Bone marrow (tissue), 2 donors: ENCODE measurements at places on chromosomes 16 and 17.
A peak's percentile ranks its signal among the peaks of the same experiment; 100 is the strongest.

DNA sequence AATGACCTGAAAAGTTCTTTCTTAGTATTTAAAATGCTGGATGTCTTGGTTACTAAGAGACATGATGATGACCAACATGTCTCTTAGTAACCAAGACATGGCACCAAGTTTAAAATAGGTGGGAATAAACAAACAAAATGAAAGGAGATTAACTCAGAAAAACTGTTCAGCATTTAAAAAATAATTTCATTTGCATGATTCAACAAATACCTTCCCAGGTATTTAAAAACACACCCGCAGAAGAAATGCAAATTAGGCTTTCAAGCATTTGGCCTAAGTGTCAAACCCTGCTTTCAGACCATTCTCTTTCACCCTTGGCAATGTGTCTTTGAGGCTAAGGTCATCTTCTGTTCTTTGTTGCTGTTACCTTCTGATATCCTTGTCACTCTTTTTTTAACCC, 91.4 kb upstream of the CORO6 start:
- no peak for DNase-seq

DNA sequence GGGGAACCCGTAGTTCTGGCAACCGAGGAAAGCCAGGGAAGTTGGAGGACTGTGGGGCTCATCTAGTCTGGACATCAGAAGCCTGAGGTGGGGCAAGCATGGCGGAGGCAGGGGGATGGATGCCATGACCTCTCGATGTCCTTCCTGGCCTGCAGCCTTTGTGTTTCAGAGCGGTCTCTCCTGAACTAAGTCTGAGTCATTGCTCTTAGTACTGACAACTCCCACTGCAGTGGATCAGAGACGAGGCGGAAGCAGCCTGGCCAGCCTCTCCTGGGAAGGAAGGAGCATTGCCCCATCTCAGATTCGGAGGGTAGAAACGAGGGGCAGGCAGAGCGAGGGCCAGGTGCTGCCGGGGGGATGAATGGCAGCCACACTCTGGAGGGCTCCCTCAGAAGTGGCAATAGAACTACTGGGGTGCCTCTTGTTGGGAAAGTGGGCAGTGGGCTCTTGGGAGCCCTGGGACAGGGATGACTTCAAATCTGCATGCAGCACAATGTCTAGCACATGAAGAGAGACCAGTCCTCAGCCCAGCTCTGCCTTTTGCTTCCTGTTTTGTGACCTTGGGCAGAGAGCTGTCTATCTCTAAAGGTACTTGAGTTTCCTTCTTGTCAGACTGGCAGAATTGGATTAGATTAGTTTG, 3.6 kb upstream of the STAC2 start:
- DNase-seq: no peak

- no peak for DNase-seq
These were observed 63.3 kb downstream of the TMEM235 start for GRCh38 chr17:78294776-78295175.

- DNase-seq: no peak
These were observed 2.3 kb downstream of the RPRML start for GRCh38 chr17:46976626-46977270.

DNA sequence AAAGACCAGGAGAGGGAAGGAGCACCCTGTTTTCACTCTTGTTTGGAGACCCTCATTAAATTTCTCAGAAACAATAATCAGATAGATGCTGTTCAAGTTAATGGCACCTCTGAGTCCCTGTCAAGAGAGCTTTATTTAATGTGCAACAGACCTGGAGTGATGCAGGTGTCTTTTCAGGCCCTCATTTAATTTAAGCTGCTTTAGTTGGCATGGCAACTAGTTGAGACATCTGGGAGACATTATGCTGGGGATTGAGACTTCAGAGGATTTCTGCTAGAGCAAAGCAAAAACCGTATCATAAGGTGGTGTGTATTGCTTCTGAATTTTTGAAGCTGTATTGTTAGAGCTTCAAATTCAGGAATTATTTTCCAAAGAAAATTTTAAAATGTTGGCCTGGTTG, 108.5 kb downstream of the NLK start:
- no peak for DNase-seq

GRCh38 chr16:32116080-32116479, 137.0 kb upstream of the TP53TG3D start:
- no peak for DNase-seq

- DNase-seq: no peak
These were observed 81.6 kb upstream of the CHMP6 start for GRCh38 chr17:80910043-80910442.

- no peak for DNase-seq
These were observed 989 bp upstream of the GALK1 start for GRCh38 chr17:75765981-75766380.

GRCh38 chr16:79484237-79484636, 116.3 kb downstream of the MAF start:
- DNase-seq: no peak

- DNase-seq: no peak
These were observed 343.7 kb downstream of the CPPED1 start for GRCh38 chr16:12460064-12460392.

DNA sequence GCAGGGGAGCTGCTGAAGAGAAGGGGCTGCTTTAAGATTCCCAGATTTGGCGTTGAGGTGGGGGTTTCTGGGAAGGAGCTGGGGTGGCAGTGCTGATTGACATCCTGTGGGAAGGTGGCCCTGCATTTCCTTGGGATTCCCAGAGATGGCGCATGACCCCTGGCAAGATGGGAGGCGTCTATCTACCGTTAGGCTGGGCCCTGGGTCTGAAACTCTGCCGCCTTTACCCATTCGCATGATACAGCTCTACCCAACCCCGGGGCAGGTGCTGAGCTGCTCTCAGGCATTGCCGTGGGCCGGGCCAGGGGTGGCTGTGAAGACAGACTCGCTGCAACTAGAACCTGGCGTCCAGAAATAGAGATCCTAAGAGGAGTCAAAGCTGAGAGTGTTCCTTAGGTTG, 9.9 kb upstream of the MVD start:
- DNase-seq: no peak

- DNase-seq: no peak
These were observed 33.3 kb upstream of the SMPD3 start for GRCh38 chr16:68481636-68482035.

GRCh38 chr17:64418506-64419339, 28.1 kb upstream of the PECAM1 start:
- DNase-seq: no peak

- DNase-seq: no peak
These were observed 409.4 kb downstream of the HAPSTR1 start for GRCh38 chr16:9500872-9501271.

DNA sequence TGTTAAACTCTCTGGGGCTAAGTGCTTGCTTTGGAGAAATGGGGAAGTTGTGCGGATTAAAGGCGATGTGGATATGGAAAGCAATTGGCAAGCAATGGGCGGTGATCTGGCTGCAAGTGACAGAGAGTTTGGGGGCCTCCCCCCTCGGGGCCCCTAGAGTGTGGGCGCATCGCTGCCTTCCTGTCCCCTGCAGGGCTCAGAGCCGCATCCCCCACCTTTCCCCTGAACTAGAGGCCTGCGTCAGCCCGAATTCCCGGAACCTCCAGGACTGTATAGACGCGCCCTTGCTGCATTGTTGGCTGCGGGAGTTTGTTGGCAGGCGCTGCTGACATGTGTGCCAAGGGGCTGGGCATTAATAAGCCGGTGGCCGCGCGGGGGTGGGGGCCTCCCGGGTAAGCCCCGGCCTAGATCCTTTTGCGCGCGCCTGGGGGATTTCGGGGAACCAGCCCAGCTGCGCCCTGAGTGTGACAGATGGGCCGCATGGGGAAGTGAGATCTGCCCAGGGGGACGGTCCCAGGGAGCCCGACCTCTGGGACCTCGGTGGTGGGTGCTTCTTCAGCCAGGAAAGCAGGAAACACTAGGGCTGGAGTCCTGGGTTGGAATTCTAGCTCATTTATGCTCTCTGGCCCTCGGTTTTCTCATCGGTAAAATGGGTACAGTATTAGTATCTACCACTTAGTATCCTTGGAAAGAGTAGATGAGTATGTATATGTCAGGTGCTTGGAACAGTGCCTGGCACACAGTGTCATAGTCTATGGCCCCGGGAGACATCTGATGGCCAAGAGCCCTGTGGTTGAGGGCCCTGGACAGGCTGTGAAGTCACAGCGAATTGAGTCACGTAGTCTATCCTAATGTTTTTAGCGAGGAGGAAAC, 1.0 kb downstream of the EEF2K start:
- DNase-seq: peak; percentile 79

DNA sequence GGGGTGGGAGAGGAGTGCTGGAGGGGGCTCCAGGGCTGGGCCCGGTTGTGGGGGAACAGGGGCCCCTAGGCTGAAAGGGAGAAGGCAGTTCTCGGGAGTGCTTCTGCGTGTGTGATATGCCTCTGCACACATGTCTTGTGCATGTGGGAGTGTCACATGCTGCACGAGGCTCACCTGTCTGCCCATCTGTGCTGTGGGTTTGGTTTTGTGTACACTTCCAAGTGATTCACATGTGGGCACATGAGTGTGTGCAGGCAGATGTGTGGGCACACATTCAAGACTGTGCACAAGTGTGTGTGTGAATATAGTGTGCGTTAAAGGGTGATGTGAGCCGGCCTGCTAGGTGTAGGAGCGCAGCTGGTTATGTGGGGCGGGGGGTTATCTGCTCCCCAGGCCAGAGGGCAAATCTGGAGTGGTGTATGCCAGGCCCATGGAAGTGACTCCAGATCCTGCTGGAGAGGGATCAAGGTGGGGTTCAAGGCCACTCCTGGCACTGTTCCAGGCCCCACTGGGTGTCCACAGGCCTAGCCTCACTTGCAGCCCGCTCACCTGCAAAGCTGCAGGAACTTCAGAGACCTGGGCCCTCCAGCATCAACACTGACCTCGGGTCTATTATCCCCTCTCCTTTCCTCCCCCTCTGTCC, 3.8 kb upstream of the BAHCC1 start:
- no peak for DNase-seq

- DNase-seq: no peak
These were observed 3.2 kb upstream of the IGF2BP1 start for GRCh38 chr17:48993951-48994350.

GRCh38 chr17:78981010-78981888, 1.5 kb upstream of the LGALS3BP start:
- DNase-seq: no peak

DNA sequence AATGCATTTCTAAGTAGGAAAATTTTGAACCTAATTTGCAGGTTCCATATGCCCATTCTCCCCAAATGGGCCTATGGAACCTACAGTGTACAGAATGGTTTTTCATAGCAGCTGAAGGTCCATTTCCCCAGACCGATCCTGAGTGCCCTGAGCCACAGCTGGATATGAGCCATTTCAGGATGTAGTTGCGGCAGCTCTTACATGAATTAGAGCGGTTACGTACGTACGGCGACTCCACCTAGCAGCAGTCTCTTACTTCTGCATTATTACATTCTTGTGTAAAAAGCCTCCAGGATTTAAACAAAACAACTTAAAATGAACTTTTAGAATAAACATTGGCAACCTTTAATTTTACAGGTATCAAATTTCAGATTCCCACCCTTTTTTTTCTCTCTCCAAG, 225.3 kb downstream of the SNX29 start:
- no peak for DNase-seq

GRCh38 chr17:77668518-77668917, 290.0 kb upstream of the TNRC6C start:
- DNase-seq: no peak

DNA sequence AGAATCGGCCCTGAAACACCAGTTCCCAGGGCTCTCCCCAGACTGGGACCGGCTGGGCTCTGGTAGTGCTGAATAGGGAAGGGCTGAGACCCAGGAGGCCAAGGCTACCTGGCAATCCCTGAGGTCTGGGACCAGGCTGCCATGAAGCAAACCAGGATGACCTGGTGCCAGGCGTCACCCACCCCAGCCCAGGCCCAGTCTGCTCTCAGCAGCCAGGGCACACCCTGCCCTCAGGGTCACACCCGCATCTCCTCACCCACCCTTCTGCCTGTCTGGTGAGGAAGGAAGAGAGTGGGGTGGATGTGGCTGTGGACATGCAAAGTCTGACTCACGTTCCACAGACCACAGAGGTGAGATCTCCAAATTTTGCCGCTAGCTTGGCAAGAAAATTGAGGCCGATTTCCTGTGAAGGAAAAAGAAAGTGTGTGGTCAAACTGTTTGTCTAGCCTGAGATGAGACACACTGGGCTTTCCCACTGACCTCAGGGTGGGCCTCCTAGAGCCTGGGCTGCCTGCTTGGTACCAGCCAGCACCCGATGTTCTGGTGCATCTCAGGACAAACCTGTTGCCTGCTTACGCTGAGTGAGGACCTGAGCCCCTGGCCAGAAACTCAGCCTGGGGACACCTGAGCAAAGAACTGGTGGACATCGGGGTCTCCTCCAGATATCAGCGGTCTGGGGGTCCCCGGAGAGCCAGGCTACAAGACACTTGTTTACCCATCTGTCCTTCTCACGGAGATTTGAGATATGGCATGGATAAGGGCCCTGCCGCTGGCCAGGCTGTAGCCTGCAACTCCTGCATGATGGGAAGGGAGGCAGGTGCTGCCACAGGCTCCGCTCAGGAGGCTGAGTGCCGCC, 6.3 kb upstream of the RAB37 start:
- no peak for DNase-seq

DNA sequence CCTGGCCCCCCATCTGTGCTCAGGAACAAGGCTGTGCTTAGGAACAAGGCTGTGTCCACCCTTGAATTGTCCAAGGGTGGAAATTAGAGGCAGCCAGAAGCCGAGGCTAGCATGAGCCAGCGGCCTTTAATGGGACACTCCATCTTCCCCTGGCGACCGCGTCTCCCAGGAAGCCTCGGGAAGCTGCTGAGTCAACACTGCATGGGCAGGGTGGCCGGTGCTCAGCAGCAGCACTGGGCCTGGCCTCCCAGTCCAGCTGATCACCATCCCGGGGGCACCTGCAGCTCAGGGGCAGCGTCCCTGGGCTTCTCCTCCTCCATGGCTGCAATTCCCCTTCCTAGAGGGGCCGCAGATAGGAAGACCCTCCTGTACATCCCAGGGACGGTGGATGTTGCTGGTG, 180.8 kb downstream of the ENGASE start:
- DNase-seq: no peak

DNA sequence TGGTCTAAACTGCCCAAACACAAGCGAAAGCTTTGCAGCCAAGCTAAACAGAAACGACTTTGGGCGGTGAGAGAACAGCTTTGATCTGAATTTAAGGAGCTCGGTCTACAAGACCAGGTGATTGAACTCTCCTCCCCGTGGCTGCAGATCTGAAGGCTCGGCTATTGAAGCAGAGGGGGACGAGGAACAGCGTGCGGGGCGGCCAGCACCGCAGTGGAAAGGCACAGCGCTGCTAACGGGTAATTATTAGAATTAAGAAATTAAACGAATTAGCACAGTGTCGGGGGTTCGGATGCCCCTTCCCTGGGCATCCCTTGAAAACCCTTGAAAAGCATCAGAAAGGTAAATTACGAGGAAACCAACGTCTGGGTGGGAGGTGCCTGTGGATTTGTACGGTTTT, 431 bp downstream of the TEKT3 start:
- DNase-seq: no peak

DNA sequence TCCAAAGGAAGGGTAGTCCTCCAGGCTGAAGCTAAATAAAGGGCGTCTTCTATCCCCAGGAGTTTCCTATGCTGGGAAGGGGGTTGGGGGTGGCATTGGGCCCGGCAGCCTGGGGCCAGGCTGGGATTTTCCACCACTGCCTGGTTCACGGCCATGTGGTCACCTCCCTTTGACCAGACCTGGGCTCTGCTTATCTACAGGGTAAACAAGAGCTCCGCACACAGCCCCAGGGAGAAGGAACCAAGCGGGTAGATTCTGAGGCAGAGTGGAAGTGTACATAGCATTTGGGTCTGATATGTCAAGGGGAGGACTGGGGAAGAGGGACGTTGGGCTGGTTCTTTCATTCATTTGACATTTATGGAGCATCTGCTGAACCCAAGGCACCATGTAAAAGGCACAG, 27.2 kb upstream of the TMEM220 start:
- no peak for DNase-seq
